ENCODE measurements at places on chromosomes 2 and 18.

- DNase-seq, result no peak
These were observed 7.8 kb downstream of the RNF144A start for GRCh38 chr2:6924924-6925409.

DNA sequence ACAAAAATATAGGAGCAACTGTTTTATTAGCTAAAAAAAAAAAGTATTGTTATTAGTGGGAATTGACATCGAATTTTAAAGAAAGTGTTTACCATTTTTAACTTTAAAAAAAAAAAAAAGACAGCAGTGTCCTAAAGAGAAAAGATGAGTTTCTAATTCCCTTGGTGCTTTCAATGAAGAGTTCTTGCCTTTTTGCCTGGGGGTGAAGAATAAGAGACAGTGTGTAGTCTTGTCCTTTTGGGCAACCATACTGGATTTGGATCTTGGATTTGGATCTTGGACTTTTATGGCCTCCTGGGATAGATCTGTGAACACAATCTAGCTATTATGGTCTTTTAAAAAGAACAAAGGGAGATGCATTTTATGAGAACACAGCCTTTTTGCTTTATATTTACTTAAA, 60.2 kb upstream of the GLS start:
- DNase-seq, result no peak

- no peak for DNase-seq
These were observed 88.9 kb downstream of the SNTG2 start for GRCh38 chr2:1039549-1039948.

DNA sequence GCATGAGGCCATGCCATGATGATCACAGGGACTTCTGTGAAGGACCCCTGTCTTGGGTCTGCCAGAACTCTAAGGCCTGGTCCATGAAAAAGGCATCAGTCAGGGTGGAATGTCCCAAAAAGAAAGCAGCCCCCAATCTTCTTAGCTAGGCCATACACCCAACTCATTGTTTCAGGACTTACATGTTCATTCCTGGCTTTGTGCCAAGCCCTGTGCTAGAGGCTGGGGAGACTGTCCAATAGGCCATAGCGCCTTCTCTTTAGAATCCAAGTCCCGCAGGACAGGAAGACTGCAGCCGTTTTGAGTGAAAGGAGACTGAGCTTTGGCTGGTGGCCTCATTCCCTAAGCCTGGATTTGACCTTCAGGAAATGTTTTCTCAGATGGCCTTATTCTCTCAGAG, 247.3 kb downstream of the PRKCE start:
- DNase-seq, result no peak

GRCh38 chr2:150931451-150931850, 330.2 kb downstream of the RBM43 start:
- DNase-seq, result no peak

GRCh38 chr2:177553176-177553884, 160.8 kb downstream of the AGPS start:
- DNase-seq, result no peak

DNA sequence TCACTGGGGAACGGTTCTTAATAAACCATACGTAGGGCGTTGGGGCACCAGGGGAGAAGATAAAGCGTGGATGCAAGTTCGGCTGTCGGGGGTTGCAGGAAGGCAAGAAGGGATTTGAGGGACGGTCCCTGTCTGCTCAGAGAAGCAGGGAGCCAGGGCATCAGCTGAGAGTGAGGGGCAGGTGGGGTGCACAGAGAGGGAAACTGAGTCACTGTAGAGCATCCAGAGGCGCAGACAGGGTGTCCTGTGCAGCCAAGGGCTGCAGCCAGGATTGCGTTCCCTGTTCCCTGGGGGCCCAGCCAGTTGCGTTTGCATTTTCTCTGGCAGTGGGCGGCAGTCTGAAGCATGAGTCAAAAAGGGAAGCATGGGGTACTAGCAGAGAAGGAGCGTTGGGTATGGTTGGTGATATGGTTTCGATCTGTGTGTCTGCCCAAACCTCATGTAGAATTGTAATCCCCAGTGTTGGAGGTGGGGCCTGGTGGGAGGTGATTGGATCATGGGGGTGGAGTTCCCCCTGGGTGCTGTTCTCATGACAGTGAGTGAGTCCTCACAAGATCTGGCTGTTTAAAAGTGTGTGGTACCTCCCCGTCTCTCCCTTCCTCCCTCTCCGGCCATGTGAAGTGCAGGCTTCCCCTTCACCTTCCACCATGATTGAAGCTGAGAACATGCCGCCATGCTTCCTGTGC, 202.9 kb downstream of the NDUFA10 start:
- peak; percentile 44 for DNase-seq

GRCh38 chr2:19879120-19879519, 22.7 kb downstream of the TTC32 start:
- peak; percentile 43 for DNase-seq

DNA sequence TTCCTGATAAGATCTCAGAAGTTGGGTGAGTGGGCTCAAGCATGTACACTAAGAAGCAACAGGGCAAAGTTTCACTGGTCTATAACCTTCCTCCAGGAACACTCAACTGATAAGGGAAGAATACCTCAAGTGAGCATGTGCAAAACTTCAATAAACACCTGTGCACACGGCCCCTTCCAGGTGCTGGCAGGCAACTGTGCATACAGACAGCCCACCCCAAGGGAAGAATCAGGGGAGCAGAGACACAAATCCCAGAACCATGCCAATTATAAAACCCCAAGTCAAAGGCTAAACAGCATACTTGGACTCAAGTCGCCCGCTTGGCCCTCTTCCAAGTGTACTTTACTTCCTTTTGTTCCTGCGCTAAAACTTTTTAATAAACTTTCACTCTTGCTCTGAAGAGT, 85.9 kb upstream of the RTN4 start:
- DNase-seq, result no peak

GRCh38 chr2:46913471-46914381, 1.9 kb downstream of the MCFD2 start:
- no peak for DNase-seq

DNA sequence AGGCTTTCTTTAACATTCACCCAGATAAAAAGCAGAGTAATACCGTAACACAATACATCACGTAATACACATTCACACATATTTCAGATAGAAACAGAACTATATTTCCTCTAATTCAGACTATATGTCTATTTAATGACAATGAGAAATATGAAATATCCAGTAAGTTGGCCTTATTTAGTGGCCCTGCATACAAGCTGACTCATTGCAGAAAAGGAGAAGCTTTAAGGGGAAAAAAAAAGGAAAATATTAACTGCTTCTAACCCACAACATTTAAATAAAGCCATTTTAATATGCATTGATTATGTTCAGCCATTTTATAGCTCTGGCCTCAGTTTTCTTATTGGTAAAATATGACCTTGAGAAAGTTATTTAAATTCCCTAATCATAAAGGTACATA, 94.8 kb downstream of the PPP1R1C start:
- no peak for DNase-seq

GRCh38 chr18:49251451-49251850, 209.0 kb downstream of the DYM start:
- DNase-seq, result no peak

DNA sequence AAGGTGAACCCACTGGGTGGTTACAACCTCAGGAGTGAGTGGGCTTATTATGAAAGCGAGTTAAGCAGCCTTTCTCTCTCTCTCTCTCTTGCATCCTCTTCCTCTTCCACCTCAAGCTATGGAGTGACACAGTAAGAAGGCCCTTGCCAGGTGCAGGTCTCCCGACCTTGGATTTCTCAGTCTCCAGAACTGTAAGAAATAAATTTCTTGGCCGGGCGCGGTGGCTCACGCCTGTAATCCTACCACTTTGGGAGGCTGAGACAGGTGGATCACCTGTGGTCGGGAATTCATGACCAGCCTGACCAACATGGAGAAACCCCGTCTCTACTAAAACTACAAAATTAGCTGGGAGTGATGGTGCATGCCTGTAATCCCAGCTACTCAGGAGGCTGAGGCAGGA, 14.4 kb downstream of the MYCN start:
- no peak for DNase-seq

- DNase-seq, result peak; percentile 81
These were observed at the start of gene TCF4 for GRCh38 chr18:55588111-55588869. Gene TCF4, minus strand, starts transcription at chr18:55588192. Its CDS starts 1,076 bp downstream, at chr18:55587116.

GRCh38 chr2:68185541-68186164, 28.0 kb downstream of the PNO1 start:
- no peak for DNase-seq

DNA sequence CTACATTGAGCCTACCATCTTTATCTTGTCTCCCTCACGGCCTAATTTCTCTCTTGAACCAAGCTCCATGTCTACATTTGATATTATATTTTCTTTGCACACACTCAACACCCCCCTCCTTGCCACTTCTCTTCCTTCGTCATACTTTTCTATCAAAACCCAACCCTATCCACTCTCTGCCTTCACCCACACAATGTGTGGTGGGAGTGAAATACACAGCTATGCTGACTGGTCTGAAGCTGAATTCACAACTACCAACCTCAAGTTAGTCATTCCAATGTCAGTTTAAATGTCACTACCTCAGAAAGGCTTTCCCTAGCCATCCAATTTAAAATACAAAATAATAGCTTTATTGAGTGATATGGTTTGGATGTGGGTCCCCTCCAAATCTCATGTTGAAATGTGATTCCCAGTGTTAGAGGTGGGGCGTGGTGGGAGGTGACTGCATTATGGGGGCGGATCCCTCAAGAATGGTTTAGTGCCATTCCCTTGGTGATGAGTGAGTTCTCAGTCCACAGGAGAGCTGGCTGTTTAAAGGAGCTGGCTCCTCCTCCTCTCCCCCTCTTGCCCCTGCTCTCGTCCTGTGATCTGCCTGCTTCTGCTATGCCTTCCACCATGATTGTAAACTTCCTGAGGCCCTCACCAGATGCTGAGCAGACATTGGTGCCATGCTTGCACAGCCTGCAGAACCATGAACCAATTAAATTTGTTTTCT, 112.1 kb downstream of the DTNB start:
- DNase-seq, result no peak

DNA sequence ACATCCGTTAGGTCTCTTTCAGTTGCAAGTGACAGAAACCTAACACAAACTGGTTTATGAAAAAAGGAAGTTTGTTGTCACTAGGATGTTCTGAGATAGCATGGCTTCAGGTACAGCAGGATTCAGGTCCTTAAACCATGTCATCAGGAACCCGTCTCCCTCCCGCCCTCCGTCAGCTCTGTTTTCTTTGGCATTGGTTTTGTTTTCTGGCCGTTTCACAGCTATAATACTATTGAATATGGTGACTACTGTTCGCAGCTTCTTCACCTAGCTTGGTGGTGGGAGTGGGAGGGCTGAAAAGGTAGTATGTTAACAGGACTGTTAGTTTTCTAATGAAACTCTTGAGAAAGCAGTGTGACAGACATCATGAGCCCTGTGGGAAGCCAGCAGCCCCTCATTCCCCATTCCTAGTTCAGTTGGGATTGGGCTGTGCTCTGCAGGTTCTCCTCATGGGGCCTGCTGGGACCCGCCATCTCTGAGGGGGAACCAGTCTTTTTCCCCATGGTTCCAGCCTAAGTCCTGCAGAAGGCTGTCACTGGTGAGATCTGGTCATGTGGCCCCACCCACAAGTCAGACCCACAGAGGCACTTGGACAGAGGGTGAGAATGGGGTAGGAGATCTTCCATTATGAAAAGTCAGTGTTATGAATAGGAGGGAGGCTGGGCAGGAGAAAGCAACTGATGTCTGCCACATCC, 12.1 kb downstream of the PTMA start:
- no peak for DNase-seq

- DNase-seq, result no peak
These were observed 820.6 kb upstream of the PIK3C3 start for GRCh38 chr18:41134426-41134825.

DNA sequence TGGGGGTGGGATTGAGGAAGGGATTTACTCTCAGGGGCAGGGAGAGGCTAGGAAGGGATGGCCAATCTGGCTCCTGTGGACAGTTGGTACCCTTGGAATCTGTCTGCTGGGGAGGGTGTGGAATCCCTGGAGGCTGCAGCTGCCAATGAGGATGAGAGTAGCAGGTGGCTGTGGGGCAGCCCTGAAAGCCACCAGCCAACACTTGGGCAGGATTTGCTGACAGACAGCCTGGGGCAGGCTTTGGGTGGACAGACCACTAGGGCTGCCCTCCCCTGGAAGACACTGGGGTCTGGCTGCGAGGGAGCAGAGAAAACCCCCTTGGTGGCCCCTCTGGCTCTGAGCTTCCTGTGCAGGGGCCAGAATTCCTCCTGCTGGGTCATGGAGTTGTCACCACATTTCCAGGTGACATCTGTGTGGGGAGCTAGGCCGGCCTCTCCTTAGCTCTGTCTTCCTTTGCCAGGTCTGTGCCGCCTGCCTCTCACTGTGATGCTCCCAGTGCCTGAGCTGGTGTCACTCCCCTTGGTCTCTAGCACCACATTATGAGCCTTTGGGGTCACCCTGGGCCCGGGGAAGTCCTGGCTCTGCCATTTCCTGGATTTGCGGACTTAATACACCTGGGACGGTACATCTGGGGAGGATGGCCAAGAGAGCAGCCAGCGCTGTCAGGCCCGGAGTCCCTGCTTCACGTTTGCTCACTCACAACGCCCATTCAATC, 13.4 kb upstream of the ARHGEF4 start:
- no peak for DNase-seq

GRCh38 chr2:96145036-96145847, at the start of gene DUSP2:
Gene DUSP2, minus strand, starts transcription at chr2:96145440. Its CDS starts 86 bp downstream, at chr2:96145354.
- no peak for DNase-seq

GRCh38 chr2:101722864-101723263, 25.4 kb downstream of the MAP4K4 start:
- no peak for DNase-seq

- DNase-seq, result no peak
These were observed 104.9 kb downstream of the ASAP2 start for GRCh38 chr2:9311488-9311887.

GRCh38 chr2:88006912-88007439, 9.4 kb downstream of the RNU2-63P start:
- no peak for DNase-seq

GRCh38 chr2:172200495-172201085, 97.9 kb upstream of the DLX2 start:
- DNase-seq, result no peak

- DNase-seq, result no peak
These were observed 833 bp downstream of the AFG3L2 start for GRCh38 chr18:12376034-12376753.

- DNase-seq, result no peak
These were observed 101.7 kb downstream of the COBLL1 start for GRCh38 chr2:164739966-164740365.

DNA sequence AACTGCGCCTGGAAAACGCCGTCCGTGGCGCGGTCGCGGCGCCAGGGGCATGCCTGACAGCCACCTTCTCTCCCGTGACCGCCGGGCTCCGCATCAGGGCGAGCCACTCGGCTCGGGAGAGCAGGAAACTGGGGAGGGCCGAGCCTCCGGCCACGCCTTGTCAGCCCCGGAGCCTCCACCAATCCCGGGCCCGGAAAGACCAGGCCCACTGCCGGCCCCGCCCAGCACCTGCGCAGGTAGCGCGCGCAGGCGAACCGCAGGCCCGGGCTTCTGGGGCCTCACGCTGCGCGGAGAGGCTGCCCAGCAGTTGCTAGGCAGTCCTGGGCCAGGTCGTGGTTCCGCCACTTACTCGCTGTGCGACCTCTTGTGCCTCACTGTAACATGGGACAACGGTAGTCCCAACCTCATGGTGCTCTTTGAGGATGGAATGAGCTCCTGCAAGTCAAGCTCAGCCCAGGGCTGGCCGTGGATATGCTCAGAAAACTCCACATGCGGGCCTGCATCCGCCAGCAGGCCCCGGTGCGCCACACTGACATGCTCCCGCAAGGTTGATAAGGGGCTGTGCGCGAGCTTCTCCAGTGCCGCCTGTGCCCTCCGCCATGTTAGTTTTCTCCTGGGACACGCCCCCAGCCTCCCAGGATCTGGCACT, 97.1 kb downstream of the INHBB start:
- no peak for DNase-seq

Data from type B pancreatic cell (in vitro differentiated cells).